ENCODE measurements at places on chromosomes 13 and 19. TPM values are rescaled to one million over a fixed set of nuclear protein-coding genes. Genes with fewer than 3 reads are reported as not detected.
A peak's percentile ranks its signal among the peaks of the same experiment; 100 is the strongest.

DNA sequence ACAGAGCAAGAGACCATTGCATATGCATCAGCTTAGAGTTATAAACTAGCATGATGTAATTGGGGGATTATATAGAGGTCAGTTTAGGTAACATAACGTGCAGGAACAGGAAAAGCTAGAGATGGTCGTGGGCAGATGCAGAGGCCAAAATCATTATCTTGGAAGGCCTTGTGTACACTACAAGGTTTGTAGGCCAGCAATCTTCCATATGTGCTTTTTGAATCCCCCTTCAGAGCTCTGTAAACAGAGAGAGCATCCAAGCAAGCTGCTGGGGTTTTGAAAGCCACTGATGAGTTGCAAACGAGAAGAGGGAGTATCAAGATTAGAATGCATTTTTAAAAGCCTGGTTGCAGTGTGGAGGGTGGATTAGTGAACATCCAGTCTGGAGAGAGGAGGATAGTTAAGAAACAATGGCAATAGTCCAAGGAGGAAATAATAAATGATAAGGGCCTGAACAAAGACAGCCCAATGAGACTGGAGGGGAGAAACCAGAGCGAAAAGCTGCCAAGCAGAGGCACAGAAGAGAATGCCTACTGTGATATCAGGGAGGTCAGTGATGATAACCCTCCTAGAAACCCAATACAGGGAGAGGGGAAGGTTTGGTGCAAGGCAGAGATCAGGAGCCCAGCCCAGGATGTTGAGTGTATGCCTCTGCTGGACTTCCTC is 109.6 kb downstream of the ZAR1L start:
- DNase-seq, result no peak

- DNase-seq, result no peak
Measured at GRCh38 chr13:104953588-104953987, 1581.9 kb downstream of the EFNB2 start.

DNA sequence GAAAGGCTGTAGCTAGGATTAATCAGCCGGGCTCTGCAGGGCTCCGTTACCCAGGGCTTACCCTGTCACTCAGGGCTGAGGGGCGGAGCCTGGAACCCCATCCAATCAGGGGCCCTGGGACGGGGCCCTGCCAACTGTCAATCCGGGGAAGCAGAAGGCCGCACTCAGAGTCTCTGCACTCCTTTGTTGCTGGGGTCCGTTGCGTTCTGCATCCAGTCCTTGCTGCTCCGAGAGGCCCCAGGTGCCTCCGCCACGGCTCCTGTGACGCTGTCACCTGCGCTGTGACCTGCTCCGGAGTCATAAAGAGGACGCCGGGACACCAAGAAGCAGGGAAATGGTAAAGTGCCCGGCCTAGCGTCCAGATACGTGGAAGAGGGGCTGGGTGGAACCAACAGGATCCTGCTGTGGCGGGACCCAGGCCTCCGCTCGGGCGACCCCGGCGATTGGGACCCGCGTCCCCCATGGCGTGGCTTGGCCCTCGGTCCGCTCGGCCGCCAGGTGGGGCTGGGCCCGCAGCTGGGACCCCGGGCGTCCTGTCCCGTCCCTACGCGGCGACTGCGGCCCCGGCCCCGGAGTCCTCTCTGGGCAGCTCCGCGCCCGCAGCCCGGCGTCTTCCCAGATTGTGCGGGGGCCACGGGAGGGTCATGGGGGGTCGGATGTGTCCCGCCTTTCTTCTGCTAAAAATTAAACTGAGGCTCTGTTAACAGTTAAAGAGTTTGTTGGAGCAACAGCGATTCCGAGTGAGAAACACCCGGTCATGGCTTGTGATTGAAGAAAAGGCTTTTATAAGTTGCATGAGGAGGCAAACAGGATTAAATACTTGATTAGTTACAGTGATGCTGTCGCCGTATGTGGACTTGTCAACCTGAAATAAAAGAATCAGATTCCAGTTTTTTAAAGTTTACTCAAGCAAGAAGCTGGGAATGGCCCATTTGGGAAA is at the start of gene ZNF491:
ZNF491 (plus strand) TSS at position 133 of the 940 bp plus-strand sequence. CDS start 7,431 bp downstream, outside the sequence.
- DNase-seq, result peak; percentile 95

DNA sequence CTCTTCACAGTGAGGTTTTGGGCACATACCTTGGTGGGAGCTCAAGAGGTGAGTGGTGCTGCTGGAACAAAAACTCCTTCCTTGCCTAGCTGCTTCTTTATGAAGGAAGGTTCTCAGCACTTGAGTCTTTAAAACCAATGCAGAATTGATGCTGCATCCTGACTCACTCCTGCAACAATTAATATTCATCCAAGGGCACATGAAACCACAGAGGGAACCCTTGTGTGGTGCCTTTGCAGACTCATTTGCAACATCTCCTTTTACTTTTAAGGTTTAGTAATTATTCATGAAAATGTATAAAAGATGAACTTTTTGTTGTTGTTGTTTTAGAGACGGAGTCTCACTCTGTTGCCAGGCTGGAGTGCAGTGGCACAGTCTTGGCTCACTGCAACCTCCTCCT is 30.1 kb downstream of the OPA3 start:
- DNase-seq, result no peak

- DNase-seq, result no peak
Measured at GRCh38 chr13:27822873-27823311, 30.6 kb downstream of the GSX1 start.

GRCh38 chr13:75550159-75550567 is 572 bp downstream of the UCHL3 start:
- DNase-seq, result no peak

DNA sequence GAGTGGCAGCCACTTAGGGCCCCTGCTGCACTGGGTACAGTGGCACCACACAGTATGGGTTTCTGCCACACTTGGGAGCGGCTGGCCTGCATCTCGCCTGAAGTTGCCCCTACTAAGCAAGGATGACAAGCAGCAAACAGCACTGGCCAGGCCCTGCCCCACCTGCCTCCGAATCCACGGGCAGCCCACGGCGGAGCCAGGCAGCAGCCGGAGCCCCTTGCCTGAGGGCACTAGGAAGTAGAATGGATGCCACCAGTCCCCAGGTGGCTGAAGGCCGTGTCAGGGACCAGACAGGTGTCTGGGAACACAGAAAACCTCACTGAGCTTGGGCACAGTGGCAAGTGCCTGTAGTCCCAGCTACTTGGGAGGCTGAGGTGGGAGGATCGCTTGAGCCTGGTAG is 19.4 kb downstream of the MLLT1 start:
- DNase-seq, result no peak

- DNase-seq, result no peak
Measured at GRCh38 chr19:18233224-18233825, 7.1 kb upstream of the PDE4C start.

DNA sequence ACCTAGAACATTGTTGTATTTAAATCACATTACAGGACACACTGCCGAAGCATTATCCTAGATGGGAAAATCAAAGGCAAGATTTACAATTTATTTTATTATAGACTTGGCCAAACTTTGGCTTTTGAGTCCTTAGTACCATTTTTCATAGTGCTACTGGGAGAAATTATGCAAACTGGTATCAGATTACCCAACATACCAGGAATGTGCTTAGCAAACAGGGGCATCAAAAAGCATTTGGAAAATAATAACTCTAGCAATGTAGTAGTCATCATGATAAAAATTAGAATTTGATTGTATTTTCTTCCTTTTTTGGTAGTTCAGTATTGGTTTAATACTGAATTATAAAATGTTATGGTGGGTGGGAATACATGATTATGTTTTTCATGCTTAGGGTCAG is 34.0 kb downstream of the GPC6 start:
- DNase-seq, result no peak

- DNase-seq, result no peak
Measured at GRCh38 chr19:29660835-29661234, 4.4 kb upstream of the PLEKHF1 start.

DNA sequence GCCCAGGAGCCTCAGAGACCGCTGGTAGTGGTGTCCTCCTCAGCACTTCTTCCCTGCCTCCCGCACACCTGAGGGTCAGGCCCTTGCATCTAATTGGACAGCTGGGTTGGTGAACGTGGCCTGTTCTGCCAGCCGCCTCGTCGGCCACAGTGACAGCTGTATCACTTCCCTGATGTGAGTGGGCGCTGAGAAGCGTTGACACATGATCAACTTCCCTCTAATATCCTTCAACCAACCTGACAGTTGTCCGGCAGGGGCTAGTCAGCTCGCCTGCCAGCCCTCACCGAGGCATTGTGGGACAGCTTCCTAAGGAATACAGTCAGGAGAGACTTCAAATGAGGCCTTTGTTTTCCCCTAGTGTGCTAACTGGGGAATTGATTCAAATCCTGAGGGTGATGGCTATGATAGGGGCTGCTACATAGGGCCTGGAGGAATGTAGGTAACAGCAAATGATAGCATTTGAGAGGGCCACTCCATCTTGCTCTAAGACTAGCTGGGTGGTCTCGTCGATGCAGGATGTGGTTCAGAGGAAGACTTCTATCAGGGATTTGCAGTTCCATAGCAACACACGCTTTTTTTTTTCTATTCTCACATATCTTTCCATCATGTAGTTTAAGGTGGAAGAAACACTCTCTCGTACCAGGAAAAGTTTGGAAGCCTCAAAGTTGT is 230.8 kb downstream of the TSHZ3 start:
- no peak for DNase-seq

DNA sequence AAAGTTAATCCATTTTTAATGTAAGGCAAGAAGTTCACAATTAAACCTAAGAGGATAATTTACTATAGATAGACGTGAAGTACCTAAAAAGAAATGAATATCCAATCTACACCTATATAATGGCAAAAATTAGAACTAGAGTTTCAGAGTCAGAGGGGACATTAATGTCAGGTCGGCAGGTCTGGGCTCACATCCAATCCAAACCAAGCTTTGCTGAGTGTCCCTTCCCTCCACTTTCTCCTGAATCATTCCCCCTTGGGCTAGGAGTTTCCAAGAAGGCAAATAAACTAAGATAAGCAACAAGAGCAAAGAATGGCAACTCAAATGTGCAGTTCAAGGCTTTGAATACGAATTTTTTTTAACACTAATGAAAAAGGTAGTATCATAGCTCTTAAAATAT is 2.9 kb downstream of the FLT3 start:
- DNase-seq, result no peak

DNA sequence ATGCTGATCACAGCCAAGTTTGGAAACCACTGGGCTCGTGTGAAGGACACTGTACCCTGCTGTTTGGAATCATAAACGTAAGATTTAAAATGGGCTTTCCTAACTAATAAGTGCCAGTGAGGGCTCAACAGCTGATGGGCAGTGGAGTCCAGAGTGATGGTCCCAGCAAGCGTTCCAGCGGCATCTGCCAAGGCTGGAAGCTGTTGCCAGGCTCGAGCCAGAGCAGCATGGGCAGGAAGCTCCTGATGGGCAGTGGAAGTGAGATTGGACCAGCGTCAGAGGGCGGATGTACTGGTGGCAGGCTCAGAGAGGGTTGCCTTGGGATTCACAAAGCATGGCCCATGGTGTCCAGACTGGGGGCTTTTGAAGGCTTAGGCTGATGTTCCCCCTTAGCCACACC is 30.2 kb downstream of the COL4A2 start:
- DNase-seq, result no peak

DNA sequence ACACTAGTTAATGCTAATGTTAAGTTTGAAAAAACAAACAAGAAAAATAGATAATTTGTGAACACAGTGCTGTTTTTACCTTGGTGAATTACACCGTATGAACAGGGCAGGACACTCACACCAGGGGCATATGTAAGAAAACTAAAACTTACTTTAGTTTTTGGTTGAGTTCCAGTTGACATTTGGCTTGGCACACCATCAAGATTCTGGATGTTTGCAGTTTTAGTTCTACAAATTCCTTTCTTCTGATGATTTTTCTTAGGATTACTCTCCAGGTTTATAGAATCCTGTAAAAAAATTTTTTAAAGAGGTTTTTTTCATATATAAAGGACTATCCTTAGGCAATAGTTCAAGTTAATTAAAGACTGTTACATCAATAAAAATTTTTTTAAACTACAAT is 238.5 kb upstream of the STARD13 start:
- DNase-seq, result no peak

DNA sequence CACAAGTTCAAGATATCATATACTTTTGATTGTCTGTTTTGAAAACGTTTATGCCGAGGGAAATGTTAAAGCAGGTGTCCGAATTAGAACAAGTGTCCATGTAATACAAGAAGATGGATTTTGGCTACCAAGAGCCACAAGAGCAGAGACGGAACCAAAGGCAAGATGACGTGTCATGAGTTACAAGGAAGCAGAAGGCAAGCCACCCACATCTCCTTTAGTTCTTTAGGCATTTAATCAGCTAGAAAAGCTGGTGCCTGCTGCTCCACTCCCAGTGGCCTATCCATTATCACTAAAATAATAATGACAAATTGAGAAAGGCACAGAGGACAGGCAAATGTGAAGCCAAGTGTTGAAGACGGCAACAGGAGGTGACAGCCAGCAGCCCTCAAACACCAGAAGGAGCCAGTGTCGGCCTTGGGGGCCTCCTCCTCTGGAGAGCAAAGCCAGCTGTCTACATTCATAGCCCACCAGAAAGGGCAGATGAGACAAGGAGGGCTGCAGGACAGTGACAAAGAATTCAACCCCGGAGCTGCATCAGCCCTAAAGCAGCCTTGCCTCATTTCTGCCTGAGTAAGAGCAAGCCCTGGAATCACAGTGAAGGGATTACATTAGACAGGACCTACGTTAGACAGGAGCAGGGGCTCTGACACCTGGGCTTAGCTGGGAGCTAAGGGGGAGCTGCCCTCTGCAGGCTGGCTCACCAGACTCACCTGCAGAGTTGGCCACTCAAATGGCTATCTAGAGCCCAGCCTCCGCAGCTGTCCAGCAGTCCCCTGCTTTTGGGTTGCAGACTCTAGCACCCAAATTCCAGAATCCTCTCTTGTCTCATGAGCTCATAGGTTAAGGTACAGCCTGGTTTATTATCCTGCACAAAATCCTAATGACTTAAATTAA is 569.9 kb downstream of the UQCRFS1 start:
- DNase-seq, result no peak

DNA sequence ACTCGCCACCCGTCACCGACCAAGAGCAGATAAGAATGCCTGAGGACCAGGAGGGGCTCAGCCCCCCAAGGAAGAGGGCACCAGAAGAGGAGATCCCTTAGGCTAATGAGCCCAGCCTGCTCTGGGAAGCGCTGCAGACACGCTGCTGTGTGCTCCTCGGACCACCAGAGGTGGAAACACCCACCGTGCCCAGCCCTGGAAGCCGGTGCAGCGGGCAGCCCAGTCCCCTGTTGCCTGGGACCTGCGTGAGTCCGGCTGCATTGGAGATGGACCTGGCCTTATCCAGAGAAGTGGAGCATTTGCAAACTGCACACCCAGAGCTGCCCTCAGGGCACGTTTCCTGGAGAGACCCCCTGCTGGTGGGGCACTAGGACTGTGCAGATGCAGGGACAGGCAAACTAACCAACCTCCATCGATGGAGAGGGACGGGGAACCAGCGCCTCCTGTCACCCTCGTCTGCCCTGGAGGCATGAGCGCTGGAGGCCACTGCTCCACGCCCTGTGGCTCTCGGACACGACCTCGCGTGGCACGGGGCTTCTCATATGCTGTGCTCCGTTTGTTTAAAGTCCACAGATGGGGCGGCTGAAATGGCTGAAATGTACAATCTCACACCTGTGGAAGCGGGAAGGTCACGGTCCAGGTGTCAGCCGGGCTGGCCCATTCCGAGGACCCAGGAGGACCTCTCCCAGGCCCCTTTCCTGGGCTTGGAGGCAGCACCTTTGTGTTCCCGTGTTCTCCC is 153.9 kb downstream of the KDM4B start:
- DNase-seq, result no peak

The PTOV1 gene
- 311 TPM for total RNA-seq

The MAST1 gene
- 115 TPM for total RNA-seq

The PNKP gene
- 39.8 TPM for total RNA-seq

All from dorsolateral prefrontal cortex (tissue), 122 donors.